ENCODE measurements at places on chromosomes 12 and 14.

DNA sequence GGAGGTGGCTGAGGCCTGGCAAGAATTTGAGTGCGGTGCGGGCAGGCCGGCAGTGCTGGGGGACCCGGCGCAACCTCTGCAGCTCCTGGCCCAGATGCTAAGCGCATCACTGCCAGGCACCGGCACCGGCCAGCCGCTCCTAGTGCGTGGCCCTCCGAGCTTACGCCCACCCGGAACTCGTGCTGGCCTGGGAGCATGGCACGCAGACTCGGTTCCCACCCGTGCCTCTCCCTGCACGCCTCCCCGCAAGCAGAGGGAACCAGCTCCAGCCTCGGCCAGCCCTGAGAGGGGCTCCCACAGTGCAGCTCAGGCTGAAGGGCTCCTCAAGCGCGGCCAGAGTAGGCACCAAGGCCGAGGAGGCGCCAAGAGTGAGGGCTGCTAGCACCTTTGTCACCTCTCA, 63.7 kb downstream of the CCDC60 start:
- no peak for DNase-seq

- no peak for DNase-seq
Measured at GRCh38 chr14:37232907-37233481, 35.3 kb downstream of the MIPOL1 start.

GRCh38 chr14:80664576-80664975, 277.0 kb downstream of the CEP128 start:
- DNase-seq: no peak

DNA sequence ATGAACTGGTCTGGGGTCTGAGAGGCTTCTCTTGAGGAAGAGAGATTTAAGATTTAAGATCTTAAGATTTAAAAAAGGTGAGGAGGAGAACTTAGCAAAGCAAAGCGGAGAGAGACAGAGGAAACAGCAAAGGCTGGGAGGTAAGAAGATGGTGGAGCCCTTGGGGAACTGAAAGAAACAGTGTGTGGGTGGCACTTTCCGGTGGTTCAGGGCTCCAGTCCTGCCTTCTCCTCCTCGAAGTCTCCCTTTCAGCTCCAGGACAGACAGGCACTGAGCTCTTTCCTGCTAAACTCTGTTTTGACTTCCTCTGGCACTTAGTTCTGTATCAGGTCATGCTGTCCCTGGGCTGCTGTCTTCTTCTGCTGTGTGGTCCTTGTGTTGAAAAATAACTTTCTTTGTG, 298.7 kb upstream of the SRRM4 start:
- DNase-seq: no peak

- no peak for DNase-seq
Measured at GRCh38 chr12:27823038-27823437, 43.0 kb upstream of the MANSC4 start.

DNA sequence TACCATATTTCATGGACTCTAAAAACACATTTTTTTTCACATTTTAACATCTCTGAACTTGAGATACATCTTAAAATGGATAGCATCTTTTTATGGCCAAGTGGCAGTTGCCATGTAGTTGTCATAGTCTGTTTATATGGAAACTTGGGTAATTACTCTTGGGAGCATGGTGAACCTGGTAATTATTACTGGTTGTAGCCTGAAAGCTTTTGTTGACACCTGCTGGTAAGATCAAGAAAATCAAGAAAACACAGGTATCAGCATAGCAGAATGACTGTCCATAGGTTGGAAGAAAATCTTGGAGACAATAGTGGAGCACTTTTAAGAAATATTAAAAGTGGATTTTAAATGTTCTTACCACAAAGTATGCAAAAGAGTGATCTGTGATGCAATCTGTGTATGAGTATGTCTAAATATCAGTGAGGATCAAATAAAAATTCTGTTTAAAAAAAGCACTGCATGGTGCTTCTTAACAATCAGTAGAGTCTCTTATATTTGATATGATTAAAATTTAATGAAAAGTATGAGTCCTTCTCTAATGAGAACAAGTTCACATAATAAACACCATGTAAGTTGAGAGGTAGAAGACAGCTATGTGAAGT, 44.2 kb downstream of the TTC8 start:
- no peak for DNase-seq

DNA sequence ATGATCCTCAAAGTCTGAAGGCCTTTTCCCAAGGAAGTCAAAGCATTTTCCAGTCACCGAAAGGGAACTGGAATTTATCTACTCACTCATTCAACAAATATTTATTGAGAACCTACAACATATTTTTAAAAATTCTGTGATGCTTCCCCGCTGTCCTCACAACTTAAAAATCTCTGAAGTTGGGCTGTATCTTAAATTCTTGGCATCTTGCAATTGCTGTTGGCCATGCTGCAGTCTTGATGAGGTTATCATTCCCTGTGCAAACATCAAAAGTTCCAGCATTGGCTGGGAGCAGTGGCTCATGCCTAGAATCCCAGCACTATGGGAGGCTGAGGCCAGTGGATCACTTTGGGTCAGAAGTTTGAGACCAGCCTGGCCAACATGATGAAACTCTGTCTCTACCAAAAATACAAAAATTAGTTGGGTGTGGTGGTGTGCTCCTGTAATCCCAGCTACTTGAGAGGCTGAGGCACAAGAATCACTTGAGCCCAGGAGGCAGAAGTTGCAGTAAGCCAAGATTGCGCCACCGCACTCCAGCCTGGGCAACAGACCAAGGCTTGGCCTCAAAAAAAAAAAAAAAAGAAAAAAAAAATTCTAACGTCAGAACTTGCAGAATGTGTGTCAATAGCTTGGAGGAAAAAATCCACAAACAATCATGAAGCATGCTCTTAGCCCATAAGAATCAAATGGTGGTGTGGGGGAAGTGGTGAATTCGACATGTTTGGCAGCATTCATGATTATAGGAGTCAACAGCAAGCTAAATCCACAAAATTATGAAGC, 34.9 kb downstream of the CCDC177 start:
- DNase-seq: no peak

DNA sequence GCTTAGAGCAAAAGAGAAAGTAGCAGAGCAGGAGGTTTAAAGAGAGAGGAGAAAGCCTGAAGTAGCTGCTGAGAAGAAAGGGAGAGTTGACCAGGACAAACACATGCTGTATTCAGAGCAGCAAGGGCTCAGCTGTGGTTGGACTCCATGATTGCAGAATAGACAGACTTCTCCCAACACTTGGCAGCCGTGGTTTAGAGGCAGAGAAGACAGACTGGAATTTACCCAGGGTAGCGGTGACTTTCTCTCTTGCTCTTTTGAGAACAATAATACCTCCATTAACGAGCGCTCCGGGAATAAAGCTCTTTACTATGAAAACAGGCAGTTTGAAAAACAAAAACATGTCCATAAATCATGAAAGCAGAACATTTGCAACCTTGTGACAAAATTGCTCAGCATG, 21.4 kb upstream of the IGF1 start:
- no peak for DNase-seq

DNA sequence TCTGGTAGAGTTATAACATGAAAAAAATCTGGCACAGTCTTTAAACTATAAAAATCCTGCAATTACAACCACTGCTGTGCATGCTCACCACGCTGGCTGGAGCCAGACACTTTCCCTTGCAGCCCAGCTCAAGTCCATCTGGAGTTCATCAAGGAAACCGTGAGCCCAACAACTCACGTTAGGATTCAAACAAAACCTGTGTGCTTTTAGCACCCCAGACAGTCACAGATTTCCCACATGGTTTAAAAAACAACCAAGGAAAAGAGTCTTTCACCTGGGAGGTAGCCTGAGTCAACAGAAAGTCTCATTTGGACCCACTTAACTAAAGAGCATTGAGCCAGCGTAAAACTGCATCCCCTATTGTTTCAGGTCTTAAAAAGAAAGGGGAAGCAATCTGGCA, 4.7 kb downstream of the LRIG3 start:
- DNase-seq: no peak

DNA sequence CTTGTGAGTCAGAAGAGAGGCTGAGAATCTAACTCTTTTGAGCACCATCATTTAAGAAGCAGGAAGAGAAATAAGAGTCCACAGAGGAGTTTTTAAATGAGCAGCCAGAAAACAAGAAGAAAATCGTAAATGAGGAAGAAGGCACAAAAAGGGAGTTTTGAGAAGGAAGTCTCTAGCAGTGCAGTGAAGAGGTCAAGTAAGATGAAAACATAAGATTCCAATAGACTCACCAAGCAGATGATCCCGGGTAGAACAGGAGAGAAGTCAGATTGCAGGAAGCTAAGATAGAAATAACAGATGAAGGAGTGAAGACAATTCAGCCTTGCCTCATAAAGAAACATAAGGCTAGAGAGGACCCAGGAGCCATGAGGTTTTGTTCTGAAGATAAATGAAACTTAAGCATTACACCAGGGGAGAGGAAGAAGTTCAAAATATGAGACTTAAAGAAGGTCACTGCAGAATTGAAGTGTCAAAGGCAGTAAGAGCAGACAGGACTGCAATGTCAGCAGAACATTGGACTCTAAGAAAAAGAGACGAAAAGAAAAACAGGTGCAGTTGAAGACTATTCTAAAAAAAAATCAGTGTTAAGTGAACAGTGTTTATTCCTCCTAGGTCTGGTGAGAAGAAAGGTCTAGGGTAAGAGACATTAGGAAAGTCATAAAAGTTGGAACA, 229.0 kb downstream of the SEC23A start:
- no peak for DNase-seq

- peak; percentile 51 for DNase-seq
Measured at GRCh38 chr12:120710031-120710804, at the start of gene UNC119B. Gene UNC119B, plus strand, starts transcription at chr12:120710458. Its CDS starts 17 bp downstream, at chr12:120710475.

- no peak for DNase-seq
Measured at GRCh38 chr14:83287300-83287699, 1753.6 kb upstream of the SEL1L start.

- no peak for DNase-seq
Measured at GRCh38 chr14:100540926-100541620, 46.1 kb downstream of the BEGAIN start.

DNA sequence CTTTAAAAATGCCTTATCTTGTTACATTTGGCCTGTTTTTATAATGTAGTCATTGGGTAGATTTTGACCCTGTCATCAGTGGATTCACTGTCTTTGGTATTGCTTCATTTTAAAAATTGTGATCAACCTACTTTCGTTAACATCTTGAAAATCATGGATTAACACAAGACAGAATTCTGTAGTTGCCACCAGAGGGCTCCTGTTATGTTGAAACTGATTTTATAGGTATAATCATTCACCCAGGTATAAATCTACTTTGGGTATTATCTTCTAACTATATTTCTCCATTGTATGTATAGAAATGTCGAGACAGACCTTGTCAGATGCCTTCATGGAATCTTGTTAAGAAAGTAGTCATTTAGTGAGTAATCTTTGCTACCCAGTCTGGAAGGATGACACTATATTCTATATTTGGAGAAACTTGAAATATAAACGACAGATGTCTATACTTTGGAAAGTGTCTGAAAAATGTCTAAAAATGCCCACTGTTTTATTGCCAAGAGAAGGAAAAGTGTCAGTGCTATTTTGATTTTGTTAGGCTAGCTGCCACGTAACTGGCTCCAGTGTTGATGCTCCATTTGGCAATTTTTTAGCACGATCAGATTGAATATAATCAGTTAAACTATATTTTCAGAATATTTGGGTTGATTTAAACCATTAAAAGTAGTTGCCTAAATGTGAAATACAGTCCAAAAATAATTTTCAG, 129.4 kb downstream of the PELI2 start:
- DNase-seq: no peak

GRCh38 chr12:97960741-97961608, 498.4 kb downstream of the RMST start:
- DNase-seq: no peak

DNA sequence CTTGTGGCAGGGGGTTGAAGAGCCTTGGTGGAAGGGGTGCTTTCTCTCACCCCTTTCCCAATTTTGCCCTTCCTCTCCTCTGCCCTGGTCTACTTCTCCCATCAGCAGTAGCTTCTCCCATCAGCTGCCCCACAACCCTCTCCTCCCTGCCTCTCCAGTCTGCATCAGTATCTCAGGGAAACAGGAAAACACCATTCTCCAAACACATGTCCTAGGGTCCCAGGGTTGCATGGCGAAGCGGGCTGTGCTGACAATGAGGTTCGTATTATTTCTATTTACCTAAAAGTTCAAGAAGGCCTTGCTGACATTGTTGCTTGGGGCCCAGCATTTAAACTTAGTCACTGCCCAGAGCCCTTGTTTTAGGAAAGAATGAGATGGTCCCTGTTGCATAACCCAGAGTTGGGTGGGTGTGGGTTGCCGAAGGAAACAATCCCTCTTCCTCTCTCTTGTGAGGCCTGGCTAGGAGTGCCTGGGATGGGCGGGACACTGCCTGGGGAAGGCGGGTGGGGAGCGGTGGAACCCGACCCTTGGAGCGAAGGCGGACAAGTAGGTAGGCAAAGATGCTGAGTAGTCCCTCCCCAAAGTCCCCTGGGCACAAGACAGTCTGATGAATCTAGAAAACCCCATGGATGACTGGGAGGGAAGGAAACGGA, 1.3 kb upstream of the IGFBP6 start:
- DNase-seq: no peak

GRCh38 chr12:18562531-18562930, 175.3 kb downstream of the PLCZ1 start:
- DNase-seq: no peak

- DNase-seq: no peak
Measured at GRCh38 chr14:24840204-24840893, 206.4 kb upstream of the GZMB start.

DNA sequence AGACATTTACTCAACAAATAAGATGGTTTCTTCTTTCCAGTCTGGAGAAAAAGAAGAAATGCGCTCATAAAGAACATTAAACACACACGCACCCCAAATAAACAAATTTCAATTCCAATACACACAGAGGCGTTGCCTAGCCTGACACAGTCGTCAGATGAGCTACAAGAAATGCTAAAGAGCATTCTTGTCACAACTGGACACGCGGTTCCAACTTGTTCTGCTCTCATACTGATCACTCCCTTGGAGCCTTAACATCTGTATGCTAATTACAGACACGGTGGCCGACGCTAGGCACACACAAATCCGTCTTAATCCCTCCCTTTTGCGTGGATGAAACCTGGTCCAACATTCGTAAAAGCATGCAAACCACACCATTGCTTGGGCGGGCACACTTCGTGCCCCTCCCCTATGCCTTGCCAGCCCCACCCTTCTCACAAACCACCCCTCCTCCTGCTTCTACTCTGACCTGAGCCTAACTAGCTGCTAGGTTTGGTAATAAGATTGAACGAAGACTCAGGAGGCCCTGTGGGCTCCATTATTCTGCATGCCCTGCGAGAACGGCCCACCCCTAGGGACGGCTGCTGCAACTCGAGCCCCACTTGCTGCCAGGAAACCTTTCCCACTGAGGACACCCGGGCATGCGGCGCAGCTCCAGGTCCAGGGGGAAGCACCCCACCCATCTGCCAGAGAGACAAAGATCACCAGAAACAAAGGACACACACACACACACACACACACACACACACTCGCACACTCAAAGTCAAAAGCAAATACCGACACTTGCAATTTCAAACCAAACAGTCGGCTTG, 1.2 kb downstream of the KCNK10 start:
- DNase-seq: no peak

DNA sequence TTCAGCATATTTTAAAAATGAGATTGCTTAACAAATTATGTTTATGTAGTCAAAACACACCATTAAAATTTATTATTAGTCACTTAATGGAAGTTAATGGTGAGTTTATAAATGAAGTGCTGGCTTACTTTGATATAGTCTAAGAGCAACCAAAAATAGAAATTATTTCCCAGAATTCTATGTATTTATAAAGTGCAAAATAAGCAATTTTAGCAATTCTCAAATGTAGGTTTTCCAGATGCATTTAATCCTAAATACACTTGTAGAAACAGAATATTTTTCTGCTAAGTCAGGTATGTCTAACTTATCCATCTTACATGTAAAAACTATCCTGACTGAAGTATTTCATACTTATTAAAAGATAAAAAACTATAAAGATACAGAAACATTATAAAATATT, 11.2 kb downstream of the LMO3 start:
- no peak for DNase-seq
